Caco-2 (cell line): ENCODE measurements at places on chromosomes 7 and 10.

DNA sequence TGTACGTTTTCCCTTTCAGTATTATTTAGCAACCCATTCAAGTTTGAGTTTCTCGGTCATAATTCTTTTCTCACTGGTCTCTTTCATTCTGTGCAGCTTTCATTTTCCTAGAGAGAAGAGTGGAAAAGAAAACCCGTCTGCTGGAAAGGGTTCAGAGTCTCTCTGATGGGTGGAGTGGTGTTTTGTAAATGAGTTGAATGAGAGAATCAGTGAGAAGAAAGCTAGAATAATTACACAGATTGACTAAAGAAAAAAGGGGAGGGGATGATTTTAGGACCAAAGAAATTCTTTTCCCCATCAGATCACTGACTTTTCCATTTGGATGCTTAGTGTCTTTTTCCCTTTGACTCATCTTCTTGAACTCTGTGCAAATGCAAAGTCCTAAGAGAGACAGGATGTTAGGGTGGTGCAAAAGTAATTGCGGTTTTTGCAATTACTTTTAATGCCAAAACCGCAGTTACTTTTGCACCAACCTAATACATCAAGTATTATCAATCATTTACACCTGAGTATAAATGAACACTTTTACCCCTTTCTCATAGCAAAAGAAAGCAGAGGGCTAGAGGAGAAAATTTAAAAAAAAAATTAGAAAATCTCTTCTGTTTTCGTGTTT is 242.1 kb upstream of the SP4 start:
- DNase-seq = no peak

GRCh38 chr10:71757399-71757922 is 15.9 kb downstream of the VSIR start:
- no peak for DNase-seq

DNA sequence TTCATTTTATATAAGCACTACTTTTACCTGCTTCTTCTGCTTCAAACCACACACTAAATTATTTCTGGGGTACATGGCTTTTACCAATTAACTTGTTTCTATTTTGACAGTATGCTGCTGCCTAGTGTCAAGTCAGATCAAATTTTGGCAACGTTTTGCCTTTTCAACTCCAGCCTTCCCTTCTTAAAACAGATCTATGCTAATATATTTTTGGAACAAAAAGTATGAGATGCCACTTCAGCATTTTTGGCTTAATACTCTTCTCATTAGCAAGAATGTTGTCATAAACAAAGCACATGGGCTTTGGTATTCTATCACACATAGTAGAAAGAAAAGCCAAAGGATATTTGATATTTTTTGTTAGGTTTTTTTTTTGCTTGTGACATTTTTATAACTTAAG is 47.8 kb downstream of the SPAM1 start:
- no peak for DNase-seq

DNA sequence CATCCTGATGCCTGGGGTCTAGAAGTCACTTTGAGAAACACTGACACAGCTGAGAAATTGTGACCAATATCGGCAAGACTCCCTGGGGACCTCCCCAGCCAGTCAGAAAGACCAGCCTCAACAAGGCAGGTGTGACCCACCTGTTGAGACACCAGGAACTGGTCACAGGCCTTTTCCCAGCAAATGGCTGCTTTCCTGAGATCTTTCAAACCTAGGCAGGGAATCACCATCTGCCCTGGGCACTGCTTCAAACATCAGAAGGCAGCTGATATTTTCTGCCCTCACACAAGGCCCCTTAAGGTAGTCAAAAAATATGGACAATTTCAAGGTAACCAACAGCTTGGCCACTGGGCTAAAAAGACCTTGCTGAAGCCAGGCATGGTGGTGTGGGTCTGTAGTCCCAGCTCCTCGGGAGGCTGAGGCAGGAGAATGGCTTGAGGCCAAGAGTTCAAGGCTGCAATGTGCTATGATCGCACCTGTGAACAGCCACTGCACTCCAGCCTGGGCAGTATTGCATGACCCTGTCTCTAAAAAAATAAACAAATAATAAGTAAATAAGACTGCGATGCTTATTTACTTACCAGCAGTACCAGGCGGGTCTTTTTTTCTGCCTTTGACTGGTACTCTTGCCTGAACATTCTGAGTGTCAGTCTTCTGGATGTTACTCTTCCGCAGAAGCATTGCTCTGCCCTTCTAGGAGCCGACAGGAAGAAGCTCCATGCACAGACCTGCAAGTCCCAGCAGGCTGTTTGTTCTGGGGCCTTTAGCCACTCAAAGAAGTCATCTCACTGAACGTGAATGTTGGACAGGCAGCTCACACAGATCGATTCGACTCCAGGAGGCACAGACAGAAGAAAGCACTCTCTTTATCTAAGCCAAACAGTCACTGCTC is 59.7 kb downstream of the SORBS1 start:
- no peak for DNase-seq

GRCh38 chr10:129280908-129281586 is 186.0 kb upstream of the MGMT start:
- DNase-seq = no peak

DNA sequence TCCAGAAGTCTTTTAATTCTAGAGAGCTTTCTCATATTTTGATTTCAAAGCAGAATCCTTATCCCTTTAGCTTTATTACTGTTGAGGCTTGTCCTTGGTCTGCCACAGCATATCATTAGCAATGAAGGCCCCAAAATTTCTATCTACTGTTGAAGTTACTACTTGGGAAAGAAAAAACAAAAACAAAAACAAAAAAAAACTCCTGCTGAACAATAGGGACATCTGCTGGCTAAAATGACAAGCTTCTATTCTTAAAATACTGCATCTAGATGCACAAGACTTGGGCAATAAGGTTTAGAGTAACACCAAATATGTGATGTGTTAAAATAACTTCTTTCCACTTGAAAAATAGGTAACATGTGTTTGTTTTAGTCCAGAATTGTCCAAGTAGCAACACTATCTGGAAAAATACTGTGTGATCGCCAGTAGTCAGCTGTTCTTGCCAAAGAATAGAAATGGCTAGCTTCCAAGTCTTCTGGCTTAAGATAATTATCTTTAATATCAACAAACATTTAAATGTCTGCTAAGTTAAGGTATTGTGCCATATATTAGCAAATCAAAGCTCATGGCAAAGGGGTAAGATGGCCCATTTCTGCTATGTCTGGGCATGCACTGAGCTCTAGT is 3.8 kb upstream of the DMTF1 start:
- no peak for DNase-seq

- no peak for DNase-seq
These were observed 4.9 kb upstream of the EPHB4 start for GRCh38 chr7:100832281-100832633.

DNA sequence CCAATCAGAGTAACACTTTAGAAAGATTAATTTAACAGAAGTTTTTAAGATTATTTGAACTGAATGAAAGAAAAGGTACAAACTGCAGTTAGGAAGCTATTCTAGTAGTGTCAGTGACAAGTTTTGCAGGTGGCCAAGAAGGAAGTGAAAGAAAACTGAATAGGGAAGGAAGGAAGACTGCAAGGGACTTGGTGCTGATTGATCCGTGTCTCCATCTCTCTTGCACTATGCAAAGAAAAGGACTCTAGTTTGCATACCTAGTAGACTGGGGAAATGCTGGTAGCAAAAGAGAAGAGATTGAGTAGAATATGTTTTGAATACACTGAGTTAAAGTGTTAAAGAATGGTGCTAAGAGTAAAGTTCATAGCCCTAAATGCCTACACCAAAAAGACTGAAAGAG is 33.0 kb downstream of the OR6V1 start:
- no peak for DNase-seq

GRCh38 chr10:6218692-6219493 is 16.2 kb downstream of the PFKFB3 start:
- DNase-seq = no peak

DNA sequence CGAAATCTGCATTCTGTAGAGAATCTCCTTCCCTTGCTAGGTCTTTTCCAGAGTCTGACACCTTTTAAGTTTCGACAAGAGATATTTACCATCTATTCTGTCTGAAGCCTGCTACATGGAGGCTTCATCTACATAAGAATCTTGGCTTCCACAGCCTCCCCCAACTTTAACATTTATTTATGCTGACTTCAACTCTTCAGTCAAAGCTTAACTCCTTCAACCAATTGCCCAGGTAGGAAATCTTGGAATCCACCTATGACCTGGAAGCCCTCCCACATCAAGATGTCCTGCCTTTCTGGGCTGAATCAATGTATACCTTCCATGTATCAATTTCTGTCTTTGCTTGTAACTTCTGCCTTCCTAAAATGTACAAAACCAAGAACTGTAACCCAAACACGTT is 54.7 kb downstream of the MINPP1 start:
- no peak for DNase-seq

DNA sequence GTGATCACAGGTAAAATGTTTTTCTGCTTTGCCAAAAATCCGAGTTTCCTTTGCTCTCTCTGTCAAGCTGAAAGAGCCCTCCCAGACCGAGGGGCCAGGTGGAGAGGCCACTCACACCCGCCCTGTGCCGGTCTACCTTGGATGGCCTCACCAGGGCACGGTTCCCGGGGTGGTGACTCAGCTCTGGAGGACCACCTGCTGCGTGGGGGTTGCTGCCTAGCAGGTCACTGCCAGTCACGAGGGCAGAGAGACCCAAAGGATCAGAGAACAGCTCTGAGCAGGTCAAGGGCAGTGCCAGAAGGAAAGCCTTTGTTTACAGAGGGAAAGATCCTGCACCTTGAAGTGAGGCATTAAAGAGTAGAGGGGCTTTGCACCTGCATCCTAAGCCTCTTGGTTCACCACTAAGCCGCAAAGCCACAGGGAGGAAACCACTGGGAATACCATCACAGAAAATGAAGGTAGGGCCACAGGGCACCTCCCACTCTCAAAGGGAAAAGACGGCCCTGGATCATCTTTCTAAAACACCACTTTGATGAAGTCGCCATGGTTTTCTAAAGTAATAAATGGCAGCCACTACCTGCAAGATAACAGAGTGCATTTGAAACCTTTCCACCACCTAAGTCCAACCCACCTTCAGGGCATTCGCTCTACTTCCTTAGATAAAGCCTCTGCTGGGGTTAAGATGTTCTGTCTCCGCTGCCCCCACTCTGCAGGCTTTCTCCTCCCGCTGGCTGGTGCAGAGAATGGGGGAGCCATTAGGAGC is 160.3 kb upstream of the KLF14 start:
- no peak for DNase-seq

- no peak for DNase-seq
These were observed 71.7 kb downstream of the RAMP3 start for GRCh38 chr7:45229156-45229920.

DNA sequence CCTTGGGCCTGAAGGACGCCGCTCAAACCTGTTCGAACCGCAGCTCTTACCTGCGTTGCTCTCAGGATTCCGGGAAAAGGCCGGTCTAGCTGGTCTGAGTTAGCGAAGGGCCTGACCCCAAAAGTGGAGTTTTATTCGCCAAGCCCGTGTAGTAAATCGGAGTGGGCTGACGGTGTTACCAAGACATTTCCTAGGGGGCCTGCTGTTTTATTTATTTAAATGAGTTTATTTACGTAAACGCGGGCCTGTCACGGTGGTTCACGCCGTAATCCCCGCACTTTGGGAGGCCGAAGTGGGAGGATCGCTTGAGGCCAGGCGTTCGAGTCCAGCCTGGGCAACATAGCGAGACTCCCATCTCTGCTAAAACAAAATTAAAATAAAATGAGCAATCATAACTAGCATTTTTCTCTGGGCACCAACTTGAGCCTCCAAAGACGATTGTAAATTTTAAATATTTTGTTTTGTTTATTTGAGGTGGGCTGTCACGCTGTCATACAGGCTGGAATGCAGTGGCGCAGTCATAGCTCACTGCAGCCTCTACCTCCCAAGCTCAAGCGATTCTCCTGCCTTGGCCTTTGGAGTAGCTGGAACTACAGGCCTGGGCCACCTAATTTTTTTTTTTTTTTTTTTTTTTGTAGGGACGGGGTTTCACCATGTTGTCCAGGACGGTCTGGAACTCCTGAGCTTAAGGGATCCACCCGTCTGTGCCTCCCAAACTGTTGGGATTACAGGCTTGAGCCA is 903 bp downstream of the ZNF655 start:
- DNase-seq = no peak

- peak; percentile 2 for DNase-seq
These were observed 118.1 kb upstream of the SEM1 start for GRCh38 chr7:96827701-96828100.
